NCI-H2029 (cell line): ENCODE measurements at places on chromosomes 1 and 21.

DNA sequence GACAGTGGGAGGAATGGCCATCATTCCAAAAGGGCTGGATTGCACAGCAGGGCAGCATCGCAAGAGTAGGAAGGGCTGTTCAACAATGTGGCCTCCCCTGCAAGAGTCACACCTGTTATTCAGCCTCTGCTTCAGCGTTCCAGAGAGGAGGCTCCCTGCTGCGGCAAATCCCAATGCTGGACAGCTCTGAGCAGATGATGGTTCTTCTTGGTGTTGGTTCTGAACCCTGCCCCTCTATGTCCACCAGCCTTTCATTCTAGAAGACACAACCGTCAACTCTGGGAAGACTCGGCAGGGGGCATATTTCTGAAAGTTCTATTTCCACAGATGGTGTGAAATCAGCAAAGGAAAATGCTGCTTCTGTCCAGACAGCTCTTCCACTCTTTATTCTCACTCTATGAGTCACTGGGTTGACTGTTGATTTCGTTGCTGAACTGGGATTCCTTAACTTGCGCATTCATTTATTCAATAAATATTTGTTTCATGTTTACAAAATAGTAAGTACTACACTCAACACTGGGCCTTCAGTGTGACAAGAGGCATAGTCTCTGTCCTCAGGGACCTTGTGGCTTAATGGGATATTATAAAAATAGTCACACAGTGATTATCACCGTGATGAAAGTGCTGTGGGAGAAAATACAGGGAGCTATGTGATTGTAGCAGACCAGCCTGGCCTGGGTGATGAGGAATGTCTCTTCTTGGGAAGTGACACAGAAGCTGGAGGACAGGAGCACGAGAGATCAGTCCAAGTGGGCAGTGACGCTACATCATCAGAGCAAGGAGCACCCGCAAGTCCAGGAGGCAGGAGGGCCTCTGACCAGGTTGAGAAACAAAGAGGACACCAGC is 260.3 kb downstream of the SIPA1L2 start:
- no peak for DNase-seq

- no peak for DNase-seq
Measured at GRCh38 chr1:167681024-167681423, 40.8 kb upstream of the MPZL1 start.

- DNase-seq, result no peak
Measured at GRCh38 chr1:15760520-15761211, 2.1 kb downstream of the FBLIM1 start.

DNA sequence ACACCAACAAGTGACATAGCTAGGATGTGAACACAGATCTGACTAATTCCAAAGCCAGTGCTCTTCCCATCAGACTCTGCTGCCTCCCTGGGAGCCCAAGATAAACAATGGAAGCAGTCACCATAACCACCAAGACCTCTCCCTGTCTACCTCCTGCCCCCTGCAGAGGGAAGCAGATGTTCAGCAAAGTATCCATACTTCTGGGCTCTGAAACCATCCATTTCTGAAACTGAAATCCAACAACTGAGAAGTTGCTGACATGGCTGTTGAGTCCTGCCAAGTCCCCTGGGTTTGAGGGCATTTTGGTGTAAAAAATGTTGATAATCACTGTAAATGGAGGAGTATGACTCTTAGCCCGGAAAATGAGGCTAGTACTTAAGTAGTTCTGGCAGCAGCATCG is 102.1 kb downstream of the TYW3 start:
- no peak for DNase-seq

GRCh38 chr1:167856711-167857418 is 57.1 kb downstream of the ADCY10 start:
- no peak for DNase-seq

DNA sequence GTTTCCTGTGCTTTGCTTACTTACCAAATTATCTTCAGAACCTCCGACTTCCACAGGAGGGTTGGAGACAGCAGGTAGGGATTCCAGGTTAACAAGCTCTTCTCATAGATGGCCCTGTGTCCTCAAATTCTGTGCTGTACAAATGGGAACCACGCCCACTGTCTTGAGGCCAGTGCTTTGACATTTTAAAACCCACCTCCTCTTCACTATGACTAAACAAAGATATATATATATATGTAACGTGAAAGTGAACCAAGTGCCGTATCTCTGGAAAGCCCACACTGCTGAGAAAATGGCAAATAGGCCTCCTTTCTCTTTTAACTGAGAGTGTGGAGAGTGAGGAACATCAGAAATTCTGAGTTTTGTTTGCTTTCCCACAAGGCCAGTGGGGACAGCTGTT is 99.6 kb downstream of the ZBTB18 start:
- no peak for DNase-seq

GRCh38 chr1:241702442-241703373 is 50.6 kb downstream of the WDR64 start:
- no peak for DNase-seq

DNA sequence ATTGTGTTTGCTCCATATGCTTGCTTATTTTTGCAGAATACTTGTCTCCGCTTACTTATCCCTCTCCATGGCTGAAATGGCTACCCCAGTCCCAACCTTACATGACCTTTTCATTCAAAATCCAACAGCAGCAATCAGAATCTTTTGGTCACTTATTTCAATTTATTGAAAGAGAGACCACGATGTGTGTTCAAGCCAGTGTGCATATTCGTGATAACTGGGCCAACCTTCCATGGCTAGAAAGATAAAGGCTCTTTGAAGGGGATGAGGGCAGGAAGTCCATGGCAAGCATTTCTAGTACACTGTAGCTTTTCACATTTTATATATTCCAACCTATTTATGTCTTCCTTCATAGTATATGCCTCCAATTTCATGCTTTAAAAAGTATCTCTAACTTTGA is 23.1 kb downstream of the HSD11B1 start:
- DNase-seq, result no peak

DNA sequence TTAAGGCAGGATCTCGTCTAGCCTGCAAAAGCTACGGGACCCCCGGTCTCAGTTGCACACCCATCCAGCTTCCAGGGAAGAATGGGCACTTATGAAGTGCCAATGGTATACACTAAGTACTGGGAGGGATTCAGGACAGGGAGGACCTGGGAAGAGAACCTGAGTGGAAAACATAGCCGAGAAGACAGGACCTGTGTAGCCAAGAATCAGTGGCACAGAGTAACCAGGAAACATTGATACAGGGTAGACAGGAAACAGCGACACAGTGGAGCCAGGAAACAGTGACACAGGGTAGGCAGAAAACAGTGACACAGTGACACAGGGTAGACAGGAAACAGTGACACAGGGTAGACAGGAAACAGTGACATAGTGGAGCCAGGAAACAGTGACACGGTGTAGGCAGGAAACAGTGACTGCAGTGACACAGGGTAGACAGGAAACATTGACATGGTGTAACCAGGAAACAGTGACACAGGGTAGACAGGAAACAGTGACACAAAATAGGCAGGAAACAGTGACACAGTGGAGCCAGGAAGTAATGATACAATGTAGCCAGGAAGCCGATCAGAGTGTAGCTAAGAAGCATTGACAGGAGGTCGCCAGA is 138.0 kb upstream of the ARHGEF16 start:
- DNase-seq, result no peak

DNA sequence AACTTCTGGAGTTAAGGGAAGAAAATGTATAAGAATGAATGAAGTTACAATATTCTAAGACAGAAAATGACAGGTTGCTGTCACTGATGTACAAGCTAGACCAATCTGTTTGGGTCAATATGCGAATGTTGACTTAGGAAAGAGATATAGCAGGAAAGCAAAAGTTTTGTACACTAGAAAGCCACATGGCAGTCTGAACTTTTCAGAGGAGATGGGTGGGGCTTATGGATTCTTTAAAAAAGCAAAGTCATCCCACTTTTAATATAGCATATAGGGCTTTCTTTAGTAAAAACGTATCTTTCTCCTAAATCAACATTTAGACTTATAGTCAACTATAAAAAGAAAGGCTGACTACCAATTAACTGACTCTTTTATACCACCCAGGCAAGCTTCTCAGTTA is 381.2 kb downstream of the PTPRC start:
- DNase-seq, result no peak
